CD8-positive, alpha-beta memory T cell (primary cell): ENCODE measurements at places on chromosomes 13 and 19. TPM values are rescaled to one million over a fixed set of nuclear protein-coding genes. Genes with fewer than 3 reads are reported as not detected.

PET100 gene
- total RNA-seq: 110 TPM

DNA sequence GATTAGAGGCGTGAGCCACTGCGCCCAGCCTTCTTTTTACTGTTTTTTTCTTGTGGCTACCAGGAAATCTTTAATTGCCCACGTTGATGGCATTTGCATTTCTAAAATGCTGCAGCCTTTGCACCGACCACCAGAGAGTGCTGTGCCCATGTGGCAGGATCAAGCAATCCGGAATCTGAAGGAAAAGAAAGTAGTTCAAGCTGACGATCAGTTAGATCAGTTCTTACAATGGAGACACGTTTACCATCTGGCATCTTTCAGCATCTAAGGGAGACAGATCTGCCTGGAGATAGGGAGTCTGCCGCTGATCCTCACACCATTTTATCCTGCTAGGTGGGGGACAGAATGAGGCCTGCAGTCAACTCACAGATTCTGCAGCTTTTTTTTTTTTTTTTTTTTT lies 19.9 kb downstream of the TINCR start:
- no peak for DNase-seq

DNA sequence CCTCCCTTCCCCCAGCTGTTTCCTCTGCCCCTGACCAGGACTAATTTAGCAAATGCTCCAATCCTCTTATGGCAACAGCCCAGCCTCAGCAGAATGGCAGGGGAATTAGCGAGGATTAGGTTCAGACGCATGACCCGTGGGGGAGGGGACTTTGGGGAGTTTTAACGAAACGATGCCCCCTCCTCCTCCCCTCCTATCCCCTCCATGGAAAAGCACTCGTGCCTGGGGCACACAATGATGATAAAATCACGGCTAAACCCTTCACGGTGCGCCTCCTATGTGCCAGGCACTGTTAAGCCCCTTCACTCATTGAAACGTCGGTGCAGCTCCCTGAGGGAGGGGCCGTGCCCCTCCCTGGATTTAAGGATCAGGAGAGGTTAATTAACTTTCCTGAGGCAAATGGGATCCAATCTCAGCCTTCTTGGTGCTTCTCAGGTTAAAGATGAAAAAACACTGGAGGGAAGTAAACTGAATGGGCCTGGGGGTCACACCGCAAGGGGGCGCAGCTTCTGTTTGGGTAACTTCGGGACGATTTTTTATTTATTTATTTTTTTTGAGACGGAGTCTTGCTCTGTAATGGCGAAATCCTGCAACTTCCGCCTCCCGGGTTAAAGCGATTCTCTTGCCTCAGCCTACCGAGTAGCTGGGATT lies 10.1 kb upstream of the TPRX2 start:
- no peak for DNase-seq

SERTM1 gene
- total RNA-seq: not detected

- no peak for DNase-seq
Measured at GRCh38 chr13:111401755-111402154, 81.3 kb downstream of the TEX29 start.

DNA sequence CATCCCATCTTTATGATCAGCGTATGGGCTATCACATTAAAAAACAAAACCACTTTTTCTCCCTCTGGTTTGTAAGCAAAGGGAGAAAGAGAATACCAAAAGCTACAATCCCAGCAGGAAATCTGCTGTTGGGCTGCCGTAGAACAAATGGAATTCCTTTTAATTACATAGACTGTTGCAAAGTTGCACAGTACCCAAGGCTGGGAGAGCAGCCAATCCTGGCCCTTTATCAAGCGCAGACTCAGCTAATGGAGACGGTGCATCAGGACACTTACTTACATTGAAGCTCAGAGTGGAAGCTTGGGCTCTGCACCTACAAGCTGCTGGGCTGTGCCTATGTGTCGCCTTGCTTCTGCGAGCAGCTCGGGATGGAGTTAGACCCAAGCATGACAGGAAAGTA lies 15.2 kb downstream of the CCNA1 start:
- DNase-seq: no peak
